ENCODE measurements at places on chromosomes 7 and 10.

GRCh38 chr10:130427216-130427722 is 291.1 kb downstream of the GLRX3 start:
- DNase-seq = no peak

DNA sequence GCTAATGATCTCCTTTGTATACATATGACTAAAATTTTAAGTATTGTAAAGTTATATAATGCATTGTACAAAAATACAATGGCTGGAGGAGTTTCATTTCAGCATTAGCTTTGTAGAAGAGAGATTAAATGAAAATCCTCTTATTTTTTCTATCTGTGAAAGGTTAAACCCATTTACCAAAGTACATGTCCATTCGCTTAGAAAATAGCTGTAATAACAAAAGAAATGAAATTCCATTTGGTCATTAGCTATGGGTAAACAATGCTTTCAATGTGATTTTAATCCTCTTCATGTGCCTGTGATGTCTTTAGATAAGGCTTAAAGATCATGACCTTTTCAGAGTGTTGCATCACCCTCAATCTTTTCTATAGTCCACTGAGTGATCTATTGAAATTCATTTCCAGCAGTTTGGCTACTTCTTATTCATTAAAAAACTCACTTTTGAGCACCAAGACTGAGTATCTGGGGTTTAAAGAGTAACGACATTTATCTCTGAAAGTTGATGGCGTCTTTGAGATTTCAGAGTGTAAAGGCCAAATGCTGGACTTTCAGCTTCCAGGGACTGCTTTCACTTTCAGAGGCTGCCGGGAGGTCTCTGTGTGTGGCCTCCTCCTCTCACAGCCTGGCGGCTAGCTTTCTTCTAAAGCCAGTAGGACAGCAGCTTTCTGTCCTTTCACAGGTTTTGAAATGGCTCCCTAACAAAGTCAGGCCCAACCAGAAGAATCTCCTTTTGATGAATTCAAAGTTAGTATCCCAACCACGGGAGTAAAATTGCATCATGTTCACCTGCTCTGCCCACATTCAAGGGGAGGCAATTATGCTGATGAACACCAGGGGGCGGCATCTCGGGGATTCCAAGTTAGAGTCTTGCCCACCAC is 701.4 kb upstream of the COBL start:
- no peak for DNase-seq

DNA sequence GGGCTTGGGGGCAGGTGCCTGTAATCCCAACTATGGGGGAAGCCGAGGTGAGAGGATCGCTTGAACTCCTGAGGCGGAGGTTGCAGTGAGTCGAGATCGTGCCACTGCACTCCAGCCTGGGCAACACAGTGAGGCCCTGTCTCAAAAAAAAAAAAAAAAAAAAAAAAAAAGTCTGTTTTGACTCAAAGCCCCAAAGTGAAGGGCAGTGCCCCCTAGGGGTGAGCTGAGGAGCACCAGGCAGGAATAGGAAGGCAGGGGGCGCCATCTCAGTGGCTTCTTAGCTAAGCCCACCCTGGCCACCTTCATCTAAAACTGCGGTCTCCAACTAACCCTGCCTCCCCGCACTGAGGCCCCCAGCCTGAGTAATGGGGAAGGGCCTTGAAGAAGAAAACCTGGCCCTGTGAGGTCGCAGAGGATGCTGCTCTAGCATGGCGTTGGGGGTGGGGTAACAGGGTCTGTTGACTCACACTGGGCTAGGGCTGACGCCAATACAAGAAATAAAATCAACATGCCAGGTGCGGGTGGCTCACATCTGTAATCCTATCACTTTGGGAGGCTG is 9.8 kb downstream of the PODXL start:
- DNase-seq = peak; percentile 63

DNA sequence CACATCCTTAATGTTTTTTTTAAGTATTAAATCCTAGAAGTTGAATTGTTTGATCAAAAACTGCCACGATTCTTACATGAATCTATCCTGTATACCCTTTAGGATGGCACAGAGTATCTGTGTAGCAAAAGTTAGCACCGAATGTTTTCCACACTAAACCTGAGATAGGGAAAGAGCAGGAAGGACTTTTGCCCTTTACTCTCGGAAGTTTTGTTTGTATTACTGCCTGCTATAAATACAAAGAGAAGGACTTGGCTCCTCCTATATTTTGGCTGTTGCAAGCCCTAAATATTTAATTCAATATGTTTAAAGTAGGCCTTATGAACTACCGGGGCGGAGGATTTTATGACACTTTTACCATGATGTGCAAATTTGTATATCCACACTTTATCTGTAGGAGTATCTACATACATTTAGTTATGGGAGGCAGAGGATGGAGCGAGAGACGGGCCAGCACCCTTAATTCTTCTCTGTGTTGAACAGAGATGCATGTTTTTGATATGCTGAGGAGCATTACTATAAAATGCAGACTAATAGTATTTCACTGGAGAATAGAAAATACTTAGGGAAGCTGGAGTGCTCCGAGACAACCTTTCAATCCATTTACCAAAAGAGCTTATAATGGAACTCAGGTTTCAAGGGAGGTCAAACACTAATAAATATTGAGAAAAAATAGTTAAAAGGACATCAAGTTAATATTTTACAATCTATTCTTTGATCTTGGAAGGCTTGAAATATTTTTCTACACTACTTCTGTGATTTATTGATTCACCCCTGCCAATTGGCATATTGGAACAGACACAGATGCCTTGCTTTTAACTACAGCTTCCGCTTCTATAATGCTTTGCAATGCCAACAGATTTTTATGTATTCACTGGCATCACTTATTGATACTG is 97.4 kb downstream of the CHN2 start:
- no peak for DNase-seq

DNA sequence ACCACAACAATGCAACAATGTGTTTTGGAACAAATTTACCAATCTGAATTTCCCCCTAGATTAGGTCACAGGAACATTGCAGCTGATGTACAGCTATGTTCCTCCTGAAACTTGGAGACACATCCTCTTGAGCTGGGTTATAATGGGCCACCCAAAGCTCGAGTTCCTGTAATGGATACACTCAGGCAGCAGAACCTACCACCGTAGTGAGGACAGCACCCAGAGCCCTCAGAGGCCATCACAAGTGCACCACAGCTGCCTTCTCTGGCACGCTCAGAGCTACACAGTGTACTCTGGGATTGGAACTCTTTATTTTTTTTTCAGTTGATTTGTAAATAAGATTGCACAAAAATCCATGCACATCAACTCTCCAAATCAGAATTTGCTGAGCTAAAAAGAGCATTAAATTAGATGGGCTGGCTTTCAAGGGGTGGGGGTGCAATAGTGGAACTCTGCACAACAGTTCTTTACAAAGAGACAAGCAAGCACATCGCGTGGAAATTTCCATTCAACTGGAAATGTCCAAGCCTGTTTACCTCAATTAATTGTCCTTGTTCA is 56.7 kb downstream of the EGFR start:
- DNase-seq = no peak

GRCh38 chr10:2137549-2138174 is 400.3 kb upstream of the ADARB2 start:
- DNase-seq = no peak
